ENCODE measurements at places on chromosomes 12 and 14.

GRCh38 chr12:132765361-132765760 is 3.7 kb upstream of the ANKLE2 start:
- DNase-seq, result no peak

DNA sequence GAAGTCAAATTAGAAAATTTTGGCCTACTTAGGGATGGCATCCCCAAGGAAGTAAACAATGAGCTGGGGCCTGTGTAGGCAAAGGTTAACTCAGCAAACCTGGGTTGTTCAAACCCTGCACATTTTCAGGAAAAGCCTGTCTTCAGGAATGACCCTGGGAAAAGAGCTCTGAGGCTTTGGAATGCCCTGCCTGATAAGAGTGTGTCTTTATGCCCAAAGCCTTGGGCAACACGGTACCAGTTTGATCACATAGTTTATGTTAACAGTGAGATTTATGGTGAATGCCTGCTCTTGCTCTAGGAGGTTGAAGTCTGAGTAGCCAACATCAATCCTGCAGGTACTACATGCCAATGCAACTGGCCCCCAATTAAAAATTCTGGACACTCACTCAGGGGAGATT is 28.2 kb upstream of the STAB2 start:
- DNase-seq, result no peak

DNA sequence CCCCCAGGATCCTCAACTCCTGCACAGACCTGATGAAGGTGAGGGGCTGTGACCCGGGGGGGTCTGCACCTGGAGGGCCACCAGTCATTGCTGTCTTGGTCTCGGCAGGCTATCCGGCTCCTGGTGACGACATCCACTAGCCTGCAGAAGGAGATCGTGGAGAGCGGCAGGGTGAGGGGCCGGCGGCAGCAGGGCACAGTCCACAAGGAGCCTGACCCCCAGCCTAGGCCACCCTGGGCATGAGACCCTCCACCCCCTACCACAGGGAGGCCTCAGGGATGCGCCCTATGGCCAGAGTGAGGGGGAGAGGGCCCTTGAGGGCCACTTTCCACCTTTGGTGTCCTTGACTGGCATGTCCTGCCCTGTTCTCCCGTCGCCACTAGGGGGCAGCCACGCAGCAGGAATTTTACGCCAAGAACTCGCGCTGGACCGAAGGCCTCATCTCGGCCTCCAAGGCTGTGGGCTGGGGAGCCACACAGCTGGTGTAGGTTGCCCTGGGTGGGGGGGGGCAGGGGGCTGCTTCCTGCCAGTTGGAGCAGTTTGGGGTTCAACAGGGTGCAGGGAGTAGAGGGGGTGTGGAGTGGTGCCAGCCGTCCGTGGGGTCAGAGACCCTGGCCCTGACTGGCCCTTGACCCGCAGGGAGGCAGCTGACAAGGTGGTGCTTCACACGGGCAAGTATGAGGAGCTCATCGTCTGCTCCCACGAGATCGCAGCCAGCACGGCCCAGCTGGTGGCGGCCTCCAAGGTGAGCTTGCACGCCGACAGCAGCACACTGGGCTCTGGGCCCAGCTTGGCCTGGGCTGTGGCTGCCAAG is 25.0 kb downstream of the HIP1R start:
- DNase-seq, result peak; percentile 84

GRCh38 chr12:54762390-54762789 is 91.9 kb upstream of the MUCL1 start:
- no peak for DNase-seq
